ENCODE measurements at places on chromosomes 7 and 10.

- DNase-seq = no peak
Measured at GRCh38 chr7:66642186-66642585, 13.5 kb downstream of the KCTD7 start.

- no peak for DNase-seq
Measured at GRCh38 chr7:106015381-106016218, 52.5 kb downstream of the CDHR3 start.

GRCh38 chr10:126654579-126654978, 15.9 kb downstream of the C10orf90 start:
- DNase-seq = no peak

DNA sequence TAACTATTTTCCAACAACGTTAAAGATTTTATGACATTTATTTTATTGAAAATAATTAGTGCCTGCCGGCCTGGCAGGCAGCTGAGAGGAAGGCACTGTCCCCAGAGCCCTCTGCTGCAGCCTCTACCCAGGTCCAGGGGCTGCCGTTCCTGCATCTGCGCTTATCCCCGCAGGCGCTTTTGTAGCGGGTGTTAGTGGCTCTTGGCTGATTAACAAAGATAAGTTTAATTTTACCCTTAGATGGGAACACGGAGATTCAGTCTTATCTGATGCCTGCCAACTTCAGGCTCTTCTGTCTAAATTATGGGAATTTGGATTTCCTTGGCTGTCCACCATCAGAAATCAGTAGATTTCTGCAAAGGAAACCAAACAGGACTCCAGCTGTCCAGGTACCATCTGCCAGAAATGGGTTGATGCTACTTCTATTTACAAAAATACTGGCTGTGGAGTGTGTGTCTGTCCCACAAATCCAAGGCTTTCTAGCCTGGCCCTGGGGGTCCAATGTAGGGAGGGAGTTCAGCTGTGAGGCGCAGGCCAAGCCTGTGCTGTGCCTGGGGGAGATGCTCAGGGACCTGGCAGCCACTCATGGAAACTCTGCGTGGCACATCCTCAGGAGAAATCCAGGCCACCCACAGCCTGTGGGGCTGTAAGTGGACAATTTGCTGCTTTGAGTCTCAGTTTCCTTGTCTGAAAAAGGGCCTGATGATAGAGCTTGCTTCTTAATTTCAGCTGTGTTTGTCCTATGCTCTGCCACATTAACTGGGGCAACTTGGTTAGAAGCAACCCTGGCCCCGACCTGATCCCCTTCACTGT, 62.0 kb upstream of the IGFBP3 start:
- DNase-seq = no peak

DNA sequence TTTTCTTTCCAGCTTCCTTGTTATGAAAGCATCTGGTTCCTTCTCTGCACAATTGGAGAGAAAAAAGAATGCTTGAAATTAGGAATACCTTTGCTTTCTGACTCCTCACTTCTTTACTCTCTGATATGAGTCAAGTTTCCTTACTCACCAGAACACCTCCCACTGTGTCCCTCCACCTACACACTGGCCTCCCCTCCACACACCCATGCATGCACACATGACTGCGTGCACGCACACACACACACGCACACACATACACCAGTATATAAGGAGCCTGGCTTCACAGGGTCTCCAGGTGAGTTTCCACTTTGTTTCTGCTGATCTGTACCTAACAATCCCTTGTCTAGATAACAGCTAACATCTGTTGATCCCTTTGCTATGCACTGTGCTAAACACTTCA, 11.4 kb upstream of the PTER start:
- no peak for DNase-seq

Measured in stimulated activated CD8-positive, alpha-beta memory T cell treated with anti-CD3 and anti-CD28 coated beads, Interleukin-4, amount 100 ng/mL, for 4 hours (primary cell).